Activated CD4-positive, alpha-beta T cell treated with anti-CD3 and anti-CD28 coated beads, Interleukin-2, Interleukin-4, amounts not matched to agents 100 ng/mL and 50 ng/mL, durations not matched to agents 16 hours and 8 hours (primary cell): ENCODE measurements at places on chromosomes 7 and 10.

- DNase-seq, result no peak
These were observed 378.0 kb upstream of the AKR1E2 start for GRCh38 chr10:4448030-4448429.

DNA sequence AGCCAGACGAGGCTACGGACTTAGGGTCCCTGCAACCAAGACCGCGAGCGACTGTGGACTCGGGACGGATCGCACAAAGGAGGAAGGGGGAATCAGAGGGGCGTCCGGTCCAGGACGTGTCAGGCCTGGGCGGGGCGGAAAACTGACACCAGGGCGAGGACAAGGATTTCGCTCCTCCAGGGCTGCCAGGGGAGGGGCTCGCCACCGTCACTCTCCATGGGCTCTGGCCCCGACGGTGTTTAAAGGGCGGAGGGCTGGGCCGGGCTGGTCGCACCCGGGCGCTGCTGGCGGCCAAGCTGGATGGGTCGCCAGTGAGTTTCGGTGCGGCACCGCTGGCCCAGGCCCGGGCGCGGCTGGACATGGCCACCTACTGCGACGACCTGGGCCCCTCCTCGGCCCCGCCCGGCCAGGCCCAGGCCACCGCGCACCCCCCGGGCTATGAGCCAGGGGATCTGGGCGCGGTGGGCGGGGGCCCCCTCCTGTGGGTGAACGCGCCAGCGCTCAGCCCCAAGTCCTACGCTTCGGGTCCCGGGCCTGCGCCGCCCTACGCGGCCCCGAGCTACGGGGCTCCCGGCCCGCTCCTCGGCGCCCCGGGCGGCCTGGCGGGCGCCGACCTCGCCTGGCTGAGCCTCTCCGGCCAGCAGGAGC, at the start of gene FOXI2:
TSS of gene FOXI2 (plus strand) at position 271 of the 648 bp plus-strand sequence. CDS start at position 360, 89 bp downstream.
- no peak for DNase-seq

DNA sequence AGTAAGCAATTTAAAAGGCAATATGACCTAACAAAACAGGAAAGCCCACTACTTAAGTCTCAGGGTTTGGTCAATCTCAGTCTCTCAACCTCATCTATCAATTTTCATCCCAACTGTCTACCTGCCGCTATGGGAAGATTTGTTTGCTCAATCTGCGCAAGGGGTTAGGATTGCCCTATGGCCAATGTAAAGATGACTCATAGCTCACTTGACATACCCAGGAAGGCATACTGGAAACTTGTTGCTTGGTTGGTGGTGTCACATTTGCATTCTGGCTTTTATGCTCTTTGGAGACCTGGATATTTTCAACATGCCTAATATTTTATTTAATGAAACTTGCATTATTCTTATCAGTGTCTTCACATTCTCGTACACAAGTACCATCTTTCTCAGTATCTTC, 78.1 kb upstream of the TMEM196 start:
- DNase-seq, result no peak

- DNase-seq, result no peak
These were observed 55.4 kb upstream of the MKRN1 start for GRCh38 chr7:140534743-140535142.

- no peak for DNase-seq
These were observed 34.2 kb downstream of the PARD3 start for GRCh38 chr10:34780818-34781380.

- DNase-seq, result no peak
These were observed 71.9 kb downstream of the WIPF3 start for GRCh38 chr7:29878081-29878688.

DNA sequence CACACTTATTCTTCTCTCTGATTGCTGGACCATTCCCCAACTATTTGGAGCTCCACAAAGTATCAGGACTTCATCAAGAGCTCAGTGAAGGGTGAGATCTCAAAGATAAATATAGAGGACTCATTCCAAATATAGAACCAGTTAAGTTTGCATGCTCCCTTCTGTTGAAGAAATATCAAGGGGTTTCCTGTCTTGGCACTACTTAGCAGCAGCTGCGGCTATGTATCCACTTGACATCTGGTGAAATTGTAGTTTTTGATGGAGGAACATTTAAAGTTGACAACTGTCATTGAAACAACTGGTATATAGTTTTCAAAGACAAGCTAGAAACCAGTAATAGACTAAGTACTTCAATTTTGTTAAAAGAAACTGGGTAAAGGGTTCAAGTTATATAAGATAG, 1.0 kb upstream of the SPAG6 start:
- no peak for DNase-seq

- DNase-seq, result no peak
These were observed 467.2 kb upstream of the NRP1 start for GRCh38 chr10:33801705-33802104.

DNA sequence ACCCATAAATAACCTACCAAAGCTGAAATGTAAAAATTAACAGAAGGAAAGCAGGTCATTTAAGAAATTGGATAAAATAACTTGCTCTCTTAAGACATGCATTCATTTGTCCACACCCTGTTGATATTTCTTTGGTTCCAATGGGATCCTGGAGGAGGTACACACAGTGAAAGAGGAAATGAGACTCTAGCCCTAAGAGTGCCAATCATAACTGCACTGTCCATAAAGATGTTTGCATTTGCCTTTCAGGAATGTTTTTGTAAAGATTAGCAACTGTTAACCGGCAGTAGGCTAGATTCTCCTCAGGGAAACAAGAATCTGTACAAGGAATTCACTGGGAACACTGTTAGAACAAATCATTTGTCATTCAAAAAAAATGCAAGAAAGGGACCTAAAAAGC, 61.0 kb downstream of the MEOX2 start:
- no peak for DNase-seq

GRCh38 chr7:101420436-101420835, 57.8 kb downstream of the COL26A1 start:
- no peak for DNase-seq

GRCh38 chr10:18378766-18379165, 238.5 kb downstream of the CACNB2 start:
- no peak for DNase-seq

- no peak for DNase-seq
These were observed 54.4 kb upstream of the TMEM72 start for GRCh38 chr10:44856696-44857095.

- DNase-seq, result no peak
These were observed 19.7 kb downstream of the RPS24 start for GRCh38 chr10:78053211-78053868.

DNA sequence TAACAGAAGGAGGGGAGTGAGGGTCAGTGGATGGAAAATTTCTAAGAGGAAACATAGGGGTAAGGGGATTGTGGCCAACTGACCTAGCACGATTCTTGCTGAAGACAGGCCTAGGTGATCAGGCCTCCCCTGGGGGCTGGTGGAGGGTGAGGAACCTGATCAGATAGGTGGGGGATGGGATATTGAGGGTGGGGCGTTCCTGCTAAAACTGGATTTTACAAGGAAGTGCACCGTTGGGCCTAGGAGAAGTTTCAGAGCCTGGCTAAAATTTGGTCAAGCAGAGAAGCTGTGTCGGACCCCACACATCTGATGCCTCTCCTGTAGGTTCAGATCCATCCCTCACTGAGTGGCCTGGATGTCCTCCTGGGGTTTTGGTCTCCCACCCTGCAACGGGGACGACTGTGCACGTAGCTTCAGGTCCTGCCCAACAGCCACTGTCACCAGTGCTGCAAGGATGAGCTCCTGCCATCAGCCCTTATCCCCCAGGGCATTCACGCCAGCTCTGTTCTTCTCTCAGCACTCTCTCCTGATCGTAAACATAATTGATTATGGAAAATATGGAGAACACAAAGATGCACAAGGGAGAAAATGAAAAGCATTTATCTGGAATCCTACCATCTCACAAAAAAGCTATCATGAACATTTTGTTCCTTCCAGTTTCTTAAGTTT, 89.9 kb downstream of the ADCY1 start:
- DNase-seq, result no peak

DNA sequence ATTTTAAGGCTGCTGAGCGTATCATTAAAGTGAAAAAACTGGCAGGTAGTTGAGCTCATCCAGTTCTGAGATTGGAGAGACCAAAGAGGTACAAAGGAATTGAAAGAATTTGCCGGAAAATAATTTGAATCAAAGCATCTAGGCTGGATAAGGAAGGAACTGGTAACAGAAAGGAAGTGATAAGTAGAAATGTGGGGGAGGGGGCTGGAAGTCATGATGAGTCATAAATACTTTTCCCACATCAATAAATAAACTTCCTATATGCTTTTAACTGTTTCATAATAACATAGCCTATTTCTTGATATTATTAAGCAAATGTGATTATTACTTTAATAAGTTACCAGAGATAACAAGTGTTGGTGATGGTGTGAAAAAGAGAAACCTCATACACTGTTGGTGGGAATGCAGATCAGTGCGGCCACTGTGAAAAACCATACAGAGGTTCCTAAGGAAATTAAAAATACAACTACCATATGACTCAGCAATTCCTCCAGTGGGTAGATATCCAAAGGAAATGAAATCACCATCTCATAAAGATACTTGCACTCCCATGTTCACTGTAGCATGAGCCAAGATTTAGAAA, 27.0 kb downstream of the ZNF438 start:
- peak; percentile 58 for DNase-seq

- no peak for DNase-seq
These were observed 776 bp upstream of the CALML3 start for GRCh38 chr10:5523796-5524574.

- DNase-seq, result no peak
These were observed 119.3 kb downstream of the SRPK2 start for GRCh38 chr7:105269397-105269796.

DNA sequence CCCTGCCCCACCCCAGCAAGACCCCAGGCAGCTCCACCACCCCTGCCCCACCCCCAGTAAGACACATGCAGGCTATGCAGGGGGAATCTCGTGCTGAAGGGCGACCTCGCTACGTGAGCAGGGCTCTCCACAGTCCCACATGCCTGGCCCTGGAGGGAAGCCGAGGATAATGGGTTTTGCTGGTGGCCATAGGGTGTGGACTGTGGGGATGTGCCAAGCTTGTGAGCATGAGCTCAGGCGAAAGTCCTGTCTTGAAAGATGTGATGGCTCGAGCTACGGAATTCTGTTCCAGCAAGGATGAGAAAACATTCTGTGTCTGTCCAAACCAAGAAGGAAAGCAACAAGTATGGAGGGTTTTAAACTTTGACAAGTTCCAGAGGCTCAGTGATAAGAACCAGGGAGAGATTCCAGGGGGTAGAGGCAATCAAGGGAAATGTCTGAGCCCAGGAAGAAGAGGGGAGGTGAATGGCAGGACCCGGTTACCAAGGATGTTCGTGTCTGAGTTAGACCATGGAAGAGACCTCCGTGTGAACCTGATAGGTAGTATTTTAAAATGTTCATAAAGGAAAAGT, 63.1 kb downstream of the PYROXD2 start:
- no peak for DNase-seq

- DNase-seq, result no peak
These were observed 123.7 kb downstream of the CUBN start for GRCh38 chr10:17005621-17006566.

DNA sequence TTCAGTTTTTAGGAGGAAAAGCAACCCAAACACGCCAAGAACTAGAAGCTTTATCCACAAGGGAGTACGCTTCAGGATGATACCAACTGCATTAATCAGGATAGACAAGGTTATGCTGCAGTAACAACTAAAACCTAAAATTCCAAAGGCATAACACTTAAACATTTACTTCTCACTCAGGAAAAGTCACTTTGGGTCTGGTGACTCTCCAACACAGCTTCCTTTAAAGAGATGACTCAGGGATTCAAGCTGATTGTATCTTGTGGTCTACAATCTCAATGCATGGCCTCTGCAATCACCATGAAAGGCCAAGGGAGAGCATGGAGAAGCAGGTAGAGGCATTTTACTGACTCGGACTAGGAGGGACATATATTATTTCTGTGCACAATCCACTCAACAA, 315.8 kb downstream of the KCNMA1 start:
- no peak for DNase-seq

DNA sequence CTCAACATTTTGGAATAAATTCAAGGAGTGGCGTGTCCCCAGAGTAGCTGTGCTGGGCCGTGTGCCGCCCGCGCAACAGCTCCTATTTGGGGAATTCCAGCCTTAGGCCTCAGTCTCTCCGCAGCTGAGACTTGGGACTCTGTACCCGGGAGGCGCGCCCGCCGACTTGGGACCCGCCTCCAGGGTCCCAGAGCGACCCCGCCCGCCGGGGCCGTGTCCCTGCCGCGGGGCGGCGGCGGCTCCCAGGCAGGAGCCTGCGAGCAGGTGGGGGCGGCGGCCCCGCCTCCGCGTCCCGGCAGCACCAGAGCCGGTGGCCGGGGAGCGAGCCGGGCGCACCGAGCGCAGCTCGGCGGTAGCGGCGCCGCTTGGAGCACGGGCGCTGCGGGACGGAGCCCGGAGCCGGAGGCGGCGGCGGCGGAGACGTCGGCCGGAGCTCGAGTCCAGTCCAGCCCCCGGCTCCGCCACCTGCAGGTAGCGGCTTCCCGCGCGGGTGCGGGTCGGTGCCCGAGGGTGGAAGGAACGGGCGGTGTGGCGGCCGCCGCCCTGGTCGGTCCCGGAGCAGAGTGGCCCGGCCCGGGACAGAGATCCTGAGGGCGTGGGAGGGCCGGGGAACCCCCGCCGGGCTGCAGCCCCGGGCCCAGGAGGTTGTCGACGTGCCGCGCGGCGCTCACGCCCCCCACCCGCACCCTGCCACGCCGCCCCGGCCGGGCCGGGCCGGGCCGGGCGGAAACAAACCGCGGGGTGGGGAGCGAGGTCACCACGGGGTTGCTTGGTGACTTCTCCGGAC, at the start of gene WIPF3:
TSS of gene WIPF3 (plus strand) at position 301 of the 787 bp plus-strand sequence. CDS start 28,217 bp downstream, outside the sequence.
- no peak for DNase-seq

DNA sequence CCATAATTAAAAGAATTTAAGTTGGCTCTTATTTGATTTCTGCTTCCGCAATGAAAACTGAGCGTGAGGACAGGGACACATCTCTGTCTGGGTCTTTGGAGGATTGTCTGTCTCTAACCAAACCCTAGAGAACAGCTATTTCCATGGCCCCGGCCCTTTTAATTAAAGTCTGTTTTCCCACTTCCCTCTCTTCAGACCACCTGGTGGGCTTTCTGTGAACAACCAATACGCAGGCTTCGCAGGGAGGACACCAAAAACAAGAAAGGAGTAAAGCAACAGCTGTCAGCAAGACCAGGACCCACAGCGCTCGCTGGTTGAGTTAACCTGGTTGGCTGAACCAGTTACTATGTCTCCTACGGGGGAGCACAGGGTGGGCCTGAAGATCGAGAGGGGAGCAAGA, 217.1 kb upstream of the FRMD4A start:
- DNase-seq, result no peak

- DNase-seq, result no peak
These were observed 6.9 kb upstream of the BPGM start for GRCh38 chr7:134639683-134640279.

GRCh38 chr10:95415621-95416031, 124.8 kb upstream of the PDLIM1 start:
- DNase-seq, result no peak
